CD4-positive, alpha-beta T cell treated with Interleukin-17A for 1 hour (primary cell): ENCODE measurements at places on chromosomes 3 and 15.

- no peak for DNase-seq
Observed at GRCh38 chr15:82176542-82176941, 86.0 kb downstream of the EFL1 start.

DNA sequence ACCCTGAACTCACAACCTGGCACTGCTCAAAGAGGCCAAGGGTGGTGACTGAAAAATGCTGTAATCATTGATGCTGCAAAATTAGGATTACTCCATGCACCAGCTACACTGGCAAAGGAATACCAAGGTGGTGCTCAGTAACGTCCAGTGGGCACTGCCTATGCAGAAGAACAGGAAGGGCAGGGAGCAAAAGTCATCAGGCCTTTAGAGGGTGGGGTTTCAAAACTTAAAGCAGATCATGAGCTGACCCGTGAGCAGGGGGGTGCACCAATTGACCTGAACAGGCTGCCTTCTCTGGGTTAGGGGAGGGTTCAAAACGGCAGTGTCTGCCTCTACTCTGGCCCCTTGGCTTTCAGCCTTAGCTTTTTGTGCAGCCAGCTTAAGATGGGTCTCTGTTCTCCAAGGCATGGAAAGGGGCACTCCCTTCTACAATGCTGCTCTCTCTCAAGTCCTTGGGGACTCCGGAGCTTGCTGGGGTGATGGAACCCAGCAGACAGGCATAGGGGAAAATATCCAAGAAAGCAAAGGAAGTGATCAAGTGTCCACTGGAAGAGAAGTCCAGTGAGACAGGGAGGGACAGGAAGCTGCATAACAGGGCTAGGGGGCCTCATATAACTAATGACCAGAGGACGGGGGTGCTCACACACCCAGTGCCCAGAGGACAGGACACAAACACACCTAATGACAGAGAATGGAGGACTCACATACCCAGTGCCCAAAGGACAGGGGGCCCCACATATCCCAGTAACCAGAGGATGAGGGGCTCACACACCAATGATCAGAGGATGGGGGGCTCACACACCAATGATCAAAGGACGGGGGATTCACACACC lies 11.4 kb downstream of the RAB6B start:
- no peak for DNase-seq

DNA sequence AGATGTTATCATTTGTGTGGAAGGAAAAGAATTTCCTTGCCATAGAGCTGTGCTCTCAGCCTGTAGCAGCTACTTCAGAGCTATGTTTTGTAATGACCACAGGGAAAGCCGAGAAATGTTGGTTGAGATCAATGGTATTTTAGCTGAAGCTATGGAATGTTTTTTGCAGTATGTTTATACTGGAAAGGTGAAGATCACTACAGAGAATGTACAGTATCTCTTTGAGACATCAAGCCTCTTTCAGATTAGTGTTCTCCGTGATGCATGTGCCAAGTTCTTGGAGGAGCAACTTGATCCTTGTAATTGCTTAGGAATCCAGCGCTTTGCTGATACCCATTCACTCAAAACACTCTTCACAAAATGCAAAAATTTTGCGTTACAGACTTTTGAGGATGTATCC lies 15.1 kb downstream of the KLHL24 start:
- DNase-seq, result no peak

DNA sequence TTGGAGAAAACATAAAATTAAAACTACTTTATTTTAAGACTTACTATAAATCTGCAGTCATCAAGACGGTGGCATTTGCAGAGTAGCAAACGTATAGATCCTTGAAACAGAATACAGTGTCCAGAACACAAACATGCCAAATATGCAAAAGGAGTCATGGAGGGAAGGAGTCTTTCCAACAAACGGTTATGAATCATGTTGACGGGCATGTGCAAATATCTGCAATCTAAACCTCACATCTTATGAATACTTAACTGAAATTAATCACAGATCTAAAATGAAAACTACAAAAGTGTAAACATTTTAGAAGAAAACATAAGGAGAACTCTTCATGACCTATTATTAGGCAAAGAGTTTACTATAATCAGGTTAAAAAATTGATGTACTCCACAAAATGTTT lies 69.4 kb downstream of the TFRC start:
- DNase-seq, result no peak

DNA sequence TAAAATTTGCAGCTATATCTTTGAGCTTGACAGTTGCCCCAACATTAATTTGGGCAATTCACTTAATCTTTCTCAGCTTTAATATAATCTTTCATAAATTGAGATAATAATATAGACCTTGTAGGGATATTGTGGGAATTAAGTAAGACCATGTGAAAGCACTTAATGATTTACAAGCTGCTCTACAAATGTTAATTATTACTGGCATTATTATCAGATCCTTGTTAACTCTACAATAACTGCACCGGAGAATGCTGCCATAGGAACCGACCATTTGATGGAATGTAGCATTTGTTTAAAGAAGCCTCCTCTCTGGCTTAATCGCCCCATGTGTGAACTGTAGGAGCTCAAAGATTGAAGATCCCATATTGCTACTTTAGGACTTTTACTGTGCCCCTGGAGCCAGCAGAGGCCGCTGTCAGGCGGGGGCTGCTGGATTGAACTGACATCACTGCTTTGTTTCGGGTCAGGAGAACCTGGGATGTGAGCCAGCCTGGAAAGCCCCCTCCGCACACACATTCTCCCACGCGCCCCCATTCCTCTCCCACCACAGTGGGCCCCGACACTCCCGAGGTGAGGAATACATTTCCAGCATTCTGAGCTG lies 154.2 kb upstream of the TNIK start:
- DNase-seq, result no peak

- no peak for DNase-seq
Observed at GRCh38 chr3:77620009-77620408, 580.1 kb downstream of the ROBO2 start.

GRCh38 chr3:196073255-196073753 lies 8.6 kb downstream of the TFRC start:
- peak; percentile 86 for DNase-seq

GRCh38 chr15:69793781-69794451 lies 303.8 kb downstream of the TLE3 start:
- DNase-seq, result no peak

GRCh38 chr15:64930778-64931371 lies 19.2 kb downstream of the ANKDD1A start:
- no peak for DNase-seq

DNA sequence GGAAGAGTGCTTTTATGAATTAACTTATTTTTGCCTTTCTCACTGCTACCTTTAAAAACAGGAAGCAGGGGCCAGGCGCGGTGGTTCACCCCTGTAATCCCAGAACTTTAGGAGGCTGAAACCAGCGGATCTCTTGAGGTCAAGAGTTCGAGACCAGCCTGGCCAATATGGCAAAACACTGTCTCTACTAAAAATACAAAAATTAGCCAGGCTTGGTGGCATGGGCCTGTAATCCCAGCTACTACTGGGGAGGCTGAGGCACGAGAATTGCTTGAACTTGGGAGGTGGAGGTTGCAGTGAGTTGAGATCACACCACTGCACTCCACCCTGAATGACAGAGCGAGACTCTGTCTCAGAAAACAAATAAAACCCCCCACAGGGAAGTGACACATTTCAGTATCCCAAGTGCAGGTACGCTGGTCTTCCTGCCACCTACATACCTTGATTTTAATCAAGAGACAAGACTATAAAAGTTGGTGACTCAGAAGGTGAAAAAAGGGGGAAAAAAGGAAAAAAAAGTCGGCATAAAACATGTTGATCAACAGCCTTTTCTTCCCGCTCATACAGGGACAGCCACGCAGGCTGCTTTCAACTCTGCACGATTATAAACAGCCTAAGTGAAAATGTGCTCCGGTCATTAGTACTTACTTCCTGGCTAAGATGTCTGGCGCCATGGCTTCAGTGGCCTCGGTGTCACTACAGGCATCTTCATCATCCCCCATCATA lies 18.8 kb downstream of the PPP1R2 start:
- no peak for DNase-seq

- no peak for DNase-seq
Observed at GRCh38 chr15:70465812-70466211, 297.5 kb downstream of the UACA start.

- DNase-seq, result no peak
Observed at GRCh38 chr3:30666572-30667279, 60.3 kb downstream of the TGFBR2 start.

- DNase-seq, result no peak
Observed at GRCh38 chr15:39320886-39321285, 260.0 kb upstream of the THBS1 start.

DNA sequence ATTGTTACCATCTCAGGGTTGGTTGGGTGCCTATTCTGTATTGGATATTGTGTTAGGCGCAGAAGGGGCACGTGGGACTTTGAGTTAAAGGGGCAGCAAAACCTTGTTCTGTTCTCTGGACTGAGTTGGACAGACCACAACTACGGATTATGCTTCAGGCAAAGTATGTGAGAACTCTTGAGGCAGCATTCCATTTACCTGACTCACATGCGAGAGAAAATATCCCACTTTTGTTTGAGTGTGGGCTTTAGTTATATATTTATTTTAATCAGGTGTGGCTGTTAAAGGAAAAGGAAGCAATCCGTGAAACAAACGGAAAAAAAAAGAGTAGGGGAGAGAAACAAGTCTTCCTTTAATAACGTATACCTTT lies 627 bp upstream of the PLS1 start:
- no peak for DNase-seq

- no peak for DNase-seq
Observed at GRCh38 chr3:174295306-174296092, 563.6 kb upstream of the NAALADL2 start.

- no peak for DNase-seq
Observed at GRCh38 chr15:35321926-35322325, 224.0 kb downstream of the DPH6 start.

- DNase-seq, result no peak
Observed at GRCh38 chr3:158519776-158520175, 51.2 kb upstream of the MLF1 start.

GRCh38 chr3:140630366-140630765 lies 47.5 kb upstream of the TRIM42 start:
- DNase-seq, result no peak

GRCh38 chr15:70856177-70856883 lies 2.4 kb upstream of the LARP6 start:
- DNase-seq, result no peak

DNA sequence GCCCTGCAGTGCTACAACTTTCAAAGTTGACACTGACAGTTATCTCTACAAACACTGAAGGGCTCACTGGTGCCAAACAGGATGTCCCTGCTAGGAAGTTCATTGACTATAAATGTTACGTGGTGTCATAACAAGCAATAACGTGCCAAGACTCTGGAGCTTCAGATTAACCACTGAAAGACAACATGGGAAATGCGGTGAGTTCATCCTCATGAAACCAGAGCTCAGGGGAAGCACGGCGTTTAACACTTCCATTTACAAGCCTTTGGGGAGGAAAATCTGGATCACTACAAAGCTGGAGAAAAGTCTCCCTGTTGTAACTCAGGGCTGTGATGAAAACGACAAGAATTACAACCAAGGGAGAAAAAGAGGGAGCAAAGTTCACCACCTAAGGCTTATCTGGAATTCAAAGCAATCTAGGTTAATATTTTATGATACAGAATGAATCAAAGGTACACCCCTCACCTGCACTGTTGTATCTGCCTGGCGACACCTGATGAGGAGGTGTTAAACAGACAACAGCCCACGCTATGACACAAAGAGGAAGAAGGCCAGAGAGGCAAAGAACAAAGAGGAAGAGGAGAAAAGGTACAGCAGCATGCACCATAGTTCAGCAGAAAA lies 27.0 kb downstream of the SHQ1 start:
- no peak for DNase-seq

GRCh38 chr3:18134386-18135059 lies 290.6 kb downstream of the SATB1 start:
- no peak for DNase-seq

- no peak for DNase-seq
Observed at GRCh38 chr3:178255315-178255714, 280.9 kb upstream of the KCNMB2 start.

DNA sequence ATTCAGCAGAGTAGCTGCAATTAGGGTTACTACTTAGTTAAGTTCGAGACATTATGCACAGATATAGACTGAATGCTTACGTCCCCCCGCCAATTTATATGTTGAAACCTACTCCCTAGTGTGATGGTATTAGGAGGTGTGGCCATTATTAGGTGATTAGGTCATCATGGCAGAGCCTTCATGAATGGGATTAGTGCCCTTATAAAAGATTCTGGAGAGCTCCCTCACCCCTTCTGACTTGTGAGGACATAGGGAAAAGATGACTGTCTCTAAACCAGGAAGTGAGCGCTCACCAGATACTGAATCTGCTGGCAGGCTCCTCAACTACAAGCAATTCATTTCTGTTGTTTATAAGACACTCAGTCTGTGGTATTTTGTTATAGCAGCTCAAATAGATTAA lies 25.6 kb upstream of the TEX9 start:
- no peak for DNase-seq

DNA sequence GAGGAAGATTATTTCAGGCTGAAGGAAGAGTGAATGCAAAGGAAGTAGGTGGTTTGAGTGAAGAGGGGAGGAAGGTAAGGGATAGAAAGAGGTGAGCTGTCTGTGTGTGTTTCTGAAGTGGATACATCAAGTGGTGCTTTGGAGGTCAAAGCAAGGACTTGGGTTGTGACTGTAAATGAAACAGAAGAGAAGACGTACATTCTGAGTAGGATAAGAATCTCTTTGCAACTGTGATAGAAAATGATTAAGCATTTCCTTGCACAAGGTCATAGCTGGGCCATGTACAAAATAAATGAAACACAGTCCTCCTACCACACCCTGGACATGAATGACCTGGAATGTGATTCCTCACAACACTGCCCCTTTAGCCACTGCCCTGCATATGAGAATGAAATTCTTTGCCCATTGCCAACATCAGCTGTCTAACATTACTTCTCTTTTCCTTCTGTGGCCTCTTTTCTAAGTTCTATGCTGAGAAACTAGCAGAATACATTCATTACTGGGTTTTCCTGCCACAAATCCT lies 28.3 kb upstream of the MINDY4B start:
- DNase-seq, result no peak

DNA sequence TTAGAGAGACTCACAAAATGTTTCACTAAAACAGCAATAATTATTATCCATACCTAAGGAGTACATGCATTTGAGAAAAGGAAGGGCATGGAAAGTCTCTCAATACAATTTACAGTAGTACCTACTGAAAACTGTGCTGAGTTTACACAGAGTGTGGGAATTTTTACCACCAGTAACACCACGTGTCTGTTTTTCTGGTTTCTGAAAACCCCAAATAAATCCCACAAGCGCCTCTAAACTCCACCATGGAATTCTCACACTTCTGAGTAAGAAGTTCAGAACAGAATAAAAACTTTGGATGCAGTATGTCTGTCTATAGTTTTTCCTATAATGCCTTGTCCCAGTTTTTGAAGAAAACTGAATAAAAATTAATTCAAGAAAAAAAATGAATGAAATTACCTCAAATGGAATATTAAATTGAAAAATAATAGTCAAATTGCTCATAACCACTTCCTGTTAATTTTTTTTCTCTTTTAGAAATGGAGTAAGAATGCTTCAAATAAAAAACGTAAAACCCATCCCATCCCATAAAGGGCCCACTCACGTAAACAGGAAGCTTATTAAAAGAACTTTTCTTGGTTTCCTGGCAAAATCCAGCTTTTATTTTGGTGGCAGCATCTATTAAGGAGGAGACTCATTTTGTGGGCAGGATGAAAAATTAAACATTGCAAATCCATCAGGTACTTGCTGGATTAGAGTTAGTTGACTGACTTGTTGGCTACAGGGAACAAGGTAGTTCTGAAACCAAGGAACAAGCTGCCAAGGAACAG lies 378.1 kb downstream of the TIGIT start:
- no peak for DNase-seq
